ENCODE measurements at places on chromosomes 11 and 22.

- peak; percentile 20 for DNase-seq
- H3K4me3 ChIP-seq, result peak overlapping the region; percentile 87
- no peaks in the 10 kb centered on the region for H3K36me3 ChIP-seq
Observed at GRCh38 chr11:95922536-95923438, 1.1 kb downstream of the MTMR2 start.

GRCh38 chr11:122821169-122821568 lies 17.1 kb upstream of the CRTAM start:
- H3K4me1 ChIP-seq, result no peaks in the 10 kb centered on the region

GRCh38 chr11:32088117-32088941 lies 2.5 kb upstream of the RCN1 start:
- H3K27me3 ChIP-seq, result no peaks in the 10 kb centered on the region
- H3K4me3 ChIP-seq, result no peak overlapping the region

DNA sequence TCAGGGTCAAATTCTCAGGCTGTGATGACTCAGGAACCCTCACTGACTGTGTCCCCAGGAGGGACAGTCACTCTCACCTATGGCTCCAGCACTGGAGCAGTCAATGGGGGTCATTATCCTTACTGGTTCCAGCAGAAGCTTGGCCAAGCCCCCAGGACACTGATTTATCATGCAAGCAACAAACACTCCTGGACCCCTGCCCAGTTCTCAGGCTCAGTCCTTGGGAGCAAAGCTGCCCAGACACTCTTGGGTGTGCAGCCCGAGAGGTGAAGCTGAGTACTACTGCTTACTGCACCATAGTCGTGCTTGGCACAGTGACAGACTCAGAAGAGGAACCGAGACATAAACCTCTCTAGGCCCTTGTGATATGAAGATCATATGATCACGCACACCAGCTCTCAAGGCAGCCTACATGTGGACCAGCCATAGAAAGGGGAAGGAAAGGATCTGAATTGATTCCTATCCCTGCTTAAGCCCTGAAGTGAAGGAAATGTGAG lies 58.2 kb downstream of the ZNF280B start:
- H3K27me3 ChIP-seq, result no peaks in the 10 kb centered on the region
- H3K4me3 ChIP-seq, result no peak overlapping the region
- no peak overlapping the region for H3K27ac ChIP-seq
- H3K36me3 ChIP-seq, result no peaks in the 10 kb centered on the region
- peak; percentile 68 for DNase-seq

- H3K4me3 ChIP-seq, result peak overlapping the region; percentile 92
- H3K4me1 ChIP-seq, result peaks cover 53% of the 10 kb centered on the region
- no peak for DNase-seq
- H3K27me3 ChIP-seq, result no peaks in the 10 kb centered on the region
Observed at GRCh38 chr11:47175746-47176327, 842 bp downstream of the ARFGAP2 start.

DNA sequence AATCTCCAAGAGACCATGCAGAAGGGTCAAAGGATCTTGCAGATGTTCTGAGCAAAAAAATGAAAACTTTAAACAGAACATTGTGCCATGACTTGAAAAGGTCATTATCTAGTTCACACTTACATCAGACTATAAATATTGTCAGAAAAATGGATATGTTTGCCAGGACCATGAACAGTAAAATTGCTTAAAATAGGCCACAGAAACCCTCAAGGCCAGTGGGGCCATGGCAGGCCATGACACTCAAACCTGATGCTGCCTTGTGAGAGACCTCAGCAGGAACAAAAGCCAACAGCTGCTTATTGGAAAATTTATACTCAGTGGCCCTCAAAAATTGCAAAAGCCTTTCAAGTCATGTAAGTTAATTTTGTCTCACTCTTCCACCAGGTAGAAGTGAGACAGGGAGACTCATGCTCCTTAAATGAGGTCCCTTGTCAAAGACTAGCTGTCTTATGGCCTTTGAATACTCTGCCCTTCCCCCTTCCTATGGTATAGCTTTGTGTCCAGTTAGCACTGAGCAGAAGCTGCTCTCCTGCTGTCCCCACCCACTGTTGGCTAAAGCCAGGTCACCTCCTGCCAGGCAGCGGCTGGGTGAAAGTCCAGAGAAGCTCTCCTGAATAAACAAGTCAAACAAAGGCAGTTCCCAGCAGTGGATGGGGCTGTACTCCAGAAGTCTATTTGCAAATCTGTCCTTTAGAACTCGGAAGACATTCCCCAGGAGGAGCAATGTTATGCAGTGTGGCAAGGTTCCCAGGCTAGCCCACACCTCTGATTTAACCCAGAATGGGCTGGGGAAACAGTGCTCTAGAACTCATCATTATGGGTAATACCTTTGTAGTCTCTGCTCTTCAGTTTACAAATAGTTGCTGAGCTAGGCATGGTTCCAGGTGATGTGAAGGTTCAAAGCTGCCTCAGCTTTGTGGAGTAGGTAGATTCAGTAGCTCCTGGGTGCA lies 21.4 kb downstream of the ADM start:
- peaks cover 15% of the 10 kb centered on the region for H3K4me1 ChIP-seq
- H3K27me3 ChIP-seq, result no peaks in the 10 kb centered on the region
- DNase-seq, result peak; percentile 65

DNA sequence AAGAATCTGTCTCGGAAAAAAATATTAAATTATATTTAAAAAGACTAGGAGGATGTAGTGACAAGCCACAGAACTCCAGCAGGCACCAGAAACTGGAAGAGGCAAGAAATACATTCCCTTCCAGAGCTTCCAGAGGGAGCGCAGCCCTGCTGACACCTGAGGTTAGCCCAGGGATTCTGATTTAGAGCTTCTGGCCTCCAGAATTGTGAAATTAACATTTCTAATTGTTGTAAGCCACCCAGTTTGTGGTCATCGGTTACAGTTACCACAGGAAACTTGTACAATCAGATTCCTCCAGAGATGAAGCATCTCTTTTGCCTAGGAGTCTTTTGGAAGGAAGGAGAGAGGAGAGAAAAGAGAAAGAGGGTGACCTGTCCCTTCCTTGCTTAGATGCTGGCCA lies 6.4 kb upstream of the UBASH3B start:
- H3K4me3 ChIP-seq, result no peak overlapping the region
- peaks cover 16% of the 10 kb centered on the region for H3K27me3 ChIP-seq
- DNase-seq, result no peak
- no peak overlapping the region for H3K27ac ChIP-seq
- peaks cover 2% of the 10 kb centered on the region for H3K4me1 ChIP-seq
- no peaks in the 10 kb centered on the region for H3K36me3 ChIP-seq

DNA sequence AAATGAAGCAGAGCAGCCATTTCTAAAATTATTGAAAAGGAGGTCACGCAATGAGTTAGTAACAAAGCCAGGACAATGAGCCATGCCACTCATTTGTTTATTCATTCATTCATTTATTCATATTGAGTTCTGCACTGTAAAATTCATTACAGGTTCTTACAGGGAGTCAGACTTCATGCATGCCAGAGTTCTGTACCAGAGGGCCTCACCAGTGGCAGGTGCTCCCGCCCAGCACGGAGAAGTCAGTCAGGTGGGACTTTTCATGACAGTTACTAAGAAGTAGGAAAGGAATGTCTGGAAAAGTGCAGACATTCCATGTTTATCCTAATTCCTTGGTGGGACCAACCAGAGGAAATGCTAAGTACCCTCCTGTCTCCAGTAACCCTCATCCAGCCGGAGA lies 217.5 kb upstream of the BLID start:
- no peak overlapping the region for H3K27ac ChIP-seq
- DNase-seq, result no peak
- no peaks in the 10 kb centered on the region for H3K36me3 ChIP-seq
- H3K4me1 ChIP-seq, result peaks cover 2% of the 10 kb centered on the region
- H3K4me3 ChIP-seq, result no peak overlapping the region
- H3K27me3 ChIP-seq, result no peaks in the 10 kb centered on the region

- H3K4me3 ChIP-seq, result no peak overlapping the region
- no peaks in the 10 kb centered on the region for H3K4me1 ChIP-seq
- peaks cover 24% of the 10 kb centered on the region for H3K36me3 ChIP-seq
- DNase-seq, result no peak
- no peak overlapping the region for H3K27ac ChIP-seq
Observed at GRCh38 chr11:100972046-100972445, 157.6 kb downstream of the PGR start.

DNA sequence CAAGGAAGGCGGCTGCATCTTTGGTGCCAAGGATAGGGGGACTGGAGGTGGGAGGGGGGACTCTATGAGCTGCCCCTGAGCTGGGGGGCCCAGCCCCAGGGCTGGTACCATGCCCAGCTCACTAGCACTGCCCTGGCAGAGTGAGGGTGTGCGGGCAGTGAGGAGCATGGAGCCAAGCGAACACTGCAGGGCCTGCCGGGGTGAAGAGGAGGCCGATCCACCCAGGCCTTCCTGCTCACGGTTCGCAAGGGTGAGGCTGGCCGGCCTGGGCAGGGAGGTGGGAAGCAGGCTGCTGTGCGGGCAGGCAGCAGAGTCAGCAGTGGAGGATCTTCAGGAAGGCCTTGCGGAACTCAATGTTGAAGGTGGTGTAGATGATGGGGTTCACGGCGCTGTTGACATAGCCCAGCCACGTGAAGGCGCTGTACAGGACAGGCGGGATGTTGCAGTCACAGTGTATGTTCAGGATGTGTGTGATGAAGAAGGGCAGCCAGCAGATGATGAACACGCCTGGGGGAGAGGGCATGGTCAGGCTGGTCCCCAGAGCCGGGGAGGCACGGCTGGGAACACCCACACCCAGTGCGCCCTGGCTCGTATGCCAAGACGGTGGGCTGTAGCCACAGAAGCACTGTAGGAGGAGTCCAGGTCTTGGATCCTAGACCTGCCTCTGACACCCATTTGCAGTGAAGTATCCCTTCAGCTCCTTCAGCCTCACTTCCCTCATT lies 23.0 kb downstream of the ANKK1 start:
- no peak overlapping the region for H3K27ac ChIP-seq
- no peaks in the 10 kb centered on the region for H3K4me1 ChIP-seq
- no peaks in the 10 kb centered on the region for H3K36me3 ChIP-seq
- no peak overlapping the region for H3K4me3 ChIP-seq
- no peak for DNase-seq
- H3K27me3 ChIP-seq, result no peaks in the 10 kb centered on the region

GRCh38 chr11:7775689-7776088 lies 21.1 kb downstream of the OR5P2 start:
- no peaks in the 10 kb centered on the region for H3K4me1 ChIP-seq
- no peak for DNase-seq
- H3K36me3 ChIP-seq, result no peaks in the 10 kb centered on the region
- no peaks in the 10 kb centered on the region for H3K27me3 ChIP-seq
- no peak overlapping the region for H3K27ac ChIP-seq
- no peak overlapping the region for H3K4me3 ChIP-seq

DNA sequence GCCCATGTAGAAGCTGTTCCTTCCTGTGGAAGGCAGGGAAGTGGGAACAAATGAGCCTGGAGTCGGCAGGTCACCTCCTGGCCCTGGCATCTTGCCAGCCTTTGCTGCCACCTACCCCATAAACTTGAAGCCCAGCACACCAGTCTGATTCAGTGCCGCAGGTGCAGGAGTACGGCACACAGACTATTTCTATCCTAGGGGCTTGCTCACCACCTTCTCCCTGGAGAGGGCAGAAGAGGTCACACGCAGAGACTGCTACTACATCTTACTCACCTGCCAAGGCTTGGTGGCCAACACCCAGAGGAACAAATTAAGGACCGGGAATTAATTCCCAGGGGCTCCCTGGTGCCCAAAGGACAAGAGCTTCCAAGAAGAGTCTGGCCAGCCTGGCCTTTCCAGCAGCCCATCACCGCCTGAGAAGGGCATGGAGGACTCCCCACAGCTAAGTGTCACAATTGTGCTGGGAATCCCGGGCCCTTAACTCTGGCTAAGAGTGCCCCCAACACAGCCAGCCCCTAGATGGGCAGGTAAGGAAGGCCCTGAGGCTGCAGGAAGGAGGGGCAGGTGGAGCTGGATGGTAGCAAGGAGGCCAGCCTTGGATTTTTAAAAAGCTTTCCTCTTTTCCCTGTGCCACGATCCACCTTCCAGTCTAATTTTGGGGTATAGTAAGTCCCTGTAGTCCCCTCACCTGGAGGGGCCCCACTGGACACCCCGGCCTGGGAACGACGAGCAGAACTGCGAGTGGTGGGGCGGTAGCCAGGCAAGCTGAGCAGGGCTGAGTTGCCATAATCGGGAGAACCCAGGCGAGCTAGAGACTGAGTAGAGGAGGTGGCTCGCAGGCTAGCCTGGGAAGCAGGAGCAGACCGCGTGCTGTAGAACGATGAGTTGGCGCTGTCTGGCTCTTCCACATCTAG lies 6.9 kb downstream of the IL18BP start:
- H3K4me1 ChIP-seq, result peaks cover 34% of the 10 kb centered on the region
- H3K27me3 ChIP-seq, result no peaks in the 10 kb centered on the region
- H3K27ac ChIP-seq, result no peak overlapping the region
- DNase-seq, result no peak

DNA sequence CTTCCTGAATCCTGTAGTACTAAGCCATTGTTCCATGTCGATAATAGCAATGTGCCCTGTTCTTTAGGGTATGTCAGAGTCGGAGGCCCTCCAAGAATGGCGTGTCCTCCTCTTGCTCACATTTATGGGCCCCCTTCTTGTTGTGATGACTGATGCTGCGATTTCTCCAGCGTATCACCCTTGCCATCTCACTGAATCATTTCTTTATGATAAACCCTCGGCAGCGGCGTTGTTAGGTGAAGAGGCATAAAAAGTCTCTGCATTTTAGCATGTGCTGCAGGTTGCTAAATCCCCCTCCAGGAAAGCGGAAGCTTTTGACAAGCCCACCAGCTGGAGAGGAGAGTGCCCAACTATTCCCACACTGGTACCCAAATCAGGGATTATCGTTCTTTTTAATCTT lies 1045.3 kb downstream of the BRD1 start:
- DNase-seq, result no peak
- no peaks in the 10 kb centered on the region for H3K27me3 ChIP-seq
- H3K27ac ChIP-seq, result no peak overlapping the region
- no peak overlapping the region for H3K4me3 ChIP-seq
- H3K36me3 ChIP-seq, result no peaks in the 10 kb centered on the region
- peaks cover 6% of the 10 kb centered on the region for H3K4me1 ChIP-seq

- DNase-seq, result no peak
- H3K4me3 ChIP-seq, result no peak overlapping the region
- peaks cover 16% of the 10 kb centered on the region for H3K36me3 ChIP-seq
- H3K27me3 ChIP-seq, result no peaks in the 10 kb centered on the region
- no peaks in the 10 kb centered on the region for H3K4me1 ChIP-seq
Observed at GRCh38 chr11:9955391-9955790, 291.5 kb downstream of the SWAP70 start.

- no peak overlapping the region for H3K27ac ChIP-seq
Observed at GRCh38 chr11:11346303-11346702, 6.7 kb downstream of the CSNK2A3 start.

DNA sequence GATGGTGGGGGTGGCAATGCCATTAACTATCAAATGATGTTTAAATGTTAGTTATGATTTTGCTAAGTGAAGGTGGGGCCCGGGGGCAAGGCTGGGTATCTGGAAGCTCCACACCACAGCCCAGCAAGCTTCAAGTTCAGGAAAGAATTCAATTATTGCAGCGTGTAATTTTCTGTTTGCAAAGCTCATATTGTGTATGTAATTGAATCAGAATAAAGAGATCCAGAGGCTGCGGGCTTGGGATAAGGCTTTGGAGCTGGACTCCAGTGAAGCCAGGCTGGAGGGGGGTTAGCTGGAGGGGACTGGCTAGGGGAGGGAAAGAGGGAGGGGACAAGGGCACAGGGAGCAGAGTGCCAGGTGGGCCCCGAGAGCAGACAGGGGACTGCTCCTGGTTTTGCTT lies 557.1 kb upstream of the CADM1 start:
- no peak overlapping the region for H3K27ac ChIP-seq
- H3K4me1 ChIP-seq, result peaks cover 16% of the 10 kb centered on the region
- H3K36me3 ChIP-seq, result no peaks in the 10 kb centered on the region
- no peak for DNase-seq

- no peak overlapping the region for H3K4me3 ChIP-seq
- no peak for DNase-seq
- H3K27me3 ChIP-seq, result no peaks in the 10 kb centered on the region
- H3K27ac ChIP-seq, result no peak overlapping the region
- H3K36me3 ChIP-seq, result no peaks in the 10 kb centered on the region
- peaks cover 34% of the 10 kb centered on the region for H3K4me1 ChIP-seq
Observed at GRCh38 chr11:19874266-19874665, 161.6 kb downstream of the NAV2 start.
